ENCODE measurements at places on chromosomes 2 and 18. TPM values are rescaled to one million over a fixed set of nuclear protein-coding genes. Genes with fewer than 3 reads are reported as not detected.

- no peak overlapping the region for H3K4me3 ChIP-seq
- H3K36me3 ChIP-seq, result no peaks in the 10 kb centered on the region
- H3K27me3 ChIP-seq, result no peaks in the 10 kb centered on the region
- H3K4me1 ChIP-seq, result no peaks in the 10 kb centered on the region
Measured at GRCh38 chr2:69147841-69148533, 135.0 kb downstream of the ANTXR1 start.

DNA sequence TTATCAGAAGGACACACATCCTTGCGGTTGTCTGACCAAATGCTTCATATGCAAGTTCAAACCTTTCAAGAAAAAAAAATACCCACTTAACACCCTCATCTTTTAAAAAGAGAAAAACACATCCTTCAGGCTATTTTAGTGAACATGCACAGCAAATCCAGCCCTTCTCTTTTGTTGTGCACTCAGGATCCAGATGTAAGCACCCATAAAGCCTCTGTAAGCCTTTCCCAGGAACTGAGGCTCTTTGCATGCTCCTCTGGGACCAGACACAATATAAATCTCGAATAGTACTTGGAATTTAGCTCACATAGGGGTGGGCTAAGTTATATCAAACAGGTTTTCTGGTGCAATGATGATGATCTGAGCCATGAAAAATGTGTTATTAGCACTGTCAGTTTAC, 308.8 kb upstream of the FAM98A start:
- H3K36me3 ChIP-seq, result no peaks in the 10 kb centered on the region
- H3K27me3 ChIP-seq, result no peaks in the 10 kb centered on the region
- no peak overlapping the region for H3K27ac ChIP-seq
- no peaks in the 10 kb centered on the region for H3K4me1 ChIP-seq
- H3K4me3 ChIP-seq, result no peak overlapping the region

GRCh38 chr2:197077336-197077735, 150.8 kb upstream of the PGAP1 start:
- H3K27me3 ChIP-seq, result no peaks in the 10 kb centered on the region
- peaks cover 10% of the 10 kb centered on the region for H3K4me1 ChIP-seq
- H3K36me3 ChIP-seq, result peaks cover 58% of the 10 kb centered on the region
- DNase-seq, result no peak

DNA sequence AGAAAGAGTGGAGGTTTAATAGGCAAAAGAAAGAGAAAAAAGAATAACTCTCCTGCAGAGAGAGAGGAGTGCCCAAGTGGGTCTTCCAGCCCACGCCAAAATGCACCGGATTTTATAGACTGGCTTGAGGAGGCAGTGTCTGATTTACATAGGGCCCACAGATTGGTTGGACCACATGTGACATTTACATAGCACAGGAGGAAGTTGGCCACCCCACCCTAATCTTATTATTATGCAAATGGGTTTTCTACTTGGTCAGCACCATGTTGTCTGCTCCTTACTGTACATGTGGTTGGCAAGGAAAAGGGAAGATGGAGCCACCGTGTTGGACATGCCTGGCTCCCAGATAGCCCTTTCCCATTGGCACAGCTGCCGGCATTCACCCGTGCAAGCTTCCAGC, 56.8 kb downstream of the SP110 start:
- H3K27me3 ChIP-seq, result no peaks in the 10 kb centered on the region
- H3K4me3 ChIP-seq, result no peak overlapping the region
- H3K36me3 ChIP-seq, result peaks cover 5% of the 10 kb centered on the region
- no peak overlapping the region for H3K27ac ChIP-seq
- no peak for DNase-seq

GRCh38 chr2:85174943-85175342, 41.8 kb downstream of the TCF7L1 start:
- DNase-seq, result no peak
- no peaks in the 10 kb centered on the region for H3K27me3 ChIP-seq
- no peaks in the 10 kb centered on the region for H3K4me1 ChIP-seq
- no peak overlapping the region for H3K27ac ChIP-seq
- no peak overlapping the region for H3K4me3 ChIP-seq
- H3K36me3 ChIP-seq, result no peaks in the 10 kb centered on the region

GRCh38 chr2:143205106-143205764, 76.0 kb downstream of the ARHGAP15 start:
- H3K27ac ChIP-seq, result no peak overlapping the region
- H3K27me3 ChIP-seq, result no peaks in the 10 kb centered on the region
- DNase-seq, result no peak
- H3K4me1 ChIP-seq, result peaks cover 36% of the 10 kb centered on the region
- no peak overlapping the region for H3K4me3 ChIP-seq
- H3K36me3 ChIP-seq, result peaks cover 8% of the 10 kb centered on the region

DNA sequence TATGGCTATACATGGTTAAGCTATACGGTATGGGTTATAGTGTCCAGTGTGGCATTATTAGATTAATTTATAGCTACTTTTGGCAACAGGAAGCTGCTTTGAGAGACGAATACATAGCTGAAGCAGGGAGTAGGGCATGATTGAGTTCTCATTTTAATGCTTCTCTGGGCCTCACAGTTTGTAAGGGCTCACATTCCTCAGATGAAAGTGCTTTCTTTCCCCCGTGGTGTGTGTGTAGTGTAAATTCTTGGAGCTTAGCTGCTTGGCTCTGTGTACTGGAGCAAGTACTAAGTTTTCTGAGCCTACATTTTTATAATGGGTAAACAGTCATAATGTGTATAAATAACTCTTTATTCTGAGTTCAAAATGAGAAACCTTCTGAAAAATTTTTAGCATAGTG, 173.7 kb downstream of the PTPRM start:
- no peak for DNase-seq
- H3K36me3 ChIP-seq, result no peaks in the 10 kb centered on the region
- no peaks in the 10 kb centered on the region for H3K27me3 ChIP-seq
- H3K4me3 ChIP-seq, result no peak overlapping the region
- no peaks in the 10 kb centered on the region for H3K4me1 ChIP-seq
- no peak overlapping the region for H3K27ac ChIP-seq

GRCh38 chr2:174327021-174327840, 7.5 kb upstream of the SP9 start:
- no peak for DNase-seq
- H3K4me1 ChIP-seq, result peaks cover 21% of the 10 kb centered on the region
- peak overlapping the region; percentile 26 for H3K4me3 ChIP-seq
- H3K27ac ChIP-seq, result no peak overlapping the region
- no peaks in the 10 kb centered on the region for H3K36me3 ChIP-seq

DNA sequence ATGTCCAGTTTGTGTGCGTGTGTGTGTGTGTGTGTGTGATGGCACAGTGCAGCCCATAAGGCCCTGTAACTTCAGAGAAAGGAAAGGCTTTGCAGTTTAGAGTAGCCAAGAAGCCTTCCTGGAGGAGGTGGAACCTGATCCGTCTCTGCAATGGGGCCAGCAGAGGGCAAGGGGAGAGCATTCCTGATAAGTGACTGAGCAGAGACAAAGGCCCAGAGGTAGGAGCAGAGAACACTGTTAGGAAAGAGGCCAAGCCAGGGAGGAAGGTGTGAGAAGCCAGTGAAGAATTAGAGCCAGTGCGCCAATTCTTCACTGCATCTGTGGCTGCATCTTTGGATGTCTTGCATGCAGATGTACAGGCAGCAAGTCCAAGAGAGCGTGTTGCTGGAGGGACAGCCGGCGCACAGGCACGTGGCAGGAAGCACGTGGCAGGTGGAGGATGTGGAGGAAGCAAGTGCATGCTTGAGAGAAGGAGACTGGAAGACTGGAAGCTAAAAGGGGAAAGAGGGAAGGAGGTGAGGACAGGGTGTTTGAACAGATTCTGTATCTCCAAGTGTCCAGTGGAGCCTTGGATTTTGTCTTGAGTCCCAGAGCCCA, 196.3 kb downstream of the CTIF start:
- H3K27ac ChIP-seq, result no peak overlapping the region
- no peak for DNase-seq
- no peak overlapping the region for H3K4me3 ChIP-seq
- H3K27me3 ChIP-seq, result no peaks in the 10 kb centered on the region
- H3K4me1 ChIP-seq, result no peaks in the 10 kb centered on the region

DNA sequence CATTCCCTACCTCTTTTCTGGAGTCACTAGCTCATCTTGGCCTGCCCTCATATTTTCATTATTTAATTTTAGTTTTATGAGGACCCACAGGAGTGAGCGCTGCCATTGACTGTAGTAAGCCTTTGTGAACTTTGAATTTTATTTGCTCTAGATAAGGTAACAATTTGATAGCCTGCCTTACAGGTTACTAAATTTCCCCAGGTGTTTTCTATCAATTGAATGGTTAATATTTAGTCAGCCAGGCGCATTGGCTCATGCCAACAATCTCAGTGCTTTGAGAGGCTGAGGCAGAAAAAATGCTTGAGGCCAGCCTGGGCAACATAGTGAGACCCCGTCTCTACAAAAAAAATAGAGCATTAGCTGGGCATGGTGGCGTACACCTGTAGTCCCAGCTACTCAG, 50.2 kb downstream of the DAW1 start:
- H3K4me3 ChIP-seq, result no peak overlapping the region
- H3K27ac ChIP-seq, result no peak overlapping the region
- no peaks in the 10 kb centered on the region for H3K4me1 ChIP-seq
- H3K36me3 ChIP-seq, result no peaks in the 10 kb centered on the region
- no peak for DNase-seq

ABCG5 gene
- not detected for total RNA-seq

- no peaks in the 10 kb centered on the region for H3K36me3 ChIP-seq
- H3K4me3 ChIP-seq, result no peak overlapping the region
- H3K27ac ChIP-seq, result no peak overlapping the region
Measured at GRCh38 chr18:9619545-9619944, 5.2 kb upstream of the PPP4R1 start.

CYP1B1 gene
- total RNA-seq, result 19.4 TPM

CAVIN2 gene
- not detected for total RNA-seq

Data from CD8-positive, alpha-beta memory T cell (primary cell).